Heart left ventricle (tissue), 16 donors: ENCODE measurements at places on chromosomes 5 and 9. TPM values are rescaled to one million over a fixed set of nuclear protein-coding genes. Genes with fewer than 3 reads are reported as not detected.

PGM5 gene
- total RNA-seq, result 191 TPM

TRIM14 gene
- total RNA-seq, result 20.8 TPM

- no peak for DNase-seq
Measured at GRCh38 chr5:178123094-178123965, 7.5 kb upstream of the RMND5B start.

GDNF gene
- total RNA-seq, result 0.12 TPM

ACTBL2 gene
- not detected for total RNA-seq

DNA sequence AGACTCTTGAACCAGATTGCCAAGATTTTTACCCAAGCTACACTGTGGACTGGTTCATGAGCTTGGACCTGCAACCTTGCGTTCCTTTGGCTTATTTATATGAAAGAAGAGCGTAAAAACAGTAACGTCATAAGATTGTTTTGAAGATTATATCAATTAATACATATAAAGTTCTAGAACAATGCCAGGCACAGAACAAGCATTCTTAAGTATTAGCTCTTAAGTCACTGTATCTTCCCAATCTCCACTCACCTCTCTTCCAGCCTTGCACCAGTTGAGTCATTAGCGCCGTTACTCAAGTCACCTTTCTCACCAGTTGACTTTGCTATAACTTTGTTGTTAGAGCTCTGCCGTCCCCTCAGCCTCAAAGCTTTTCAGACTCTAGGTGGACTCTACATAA, 415.7 kb downstream of the PLK2 start:
- no peak for DNase-seq

- DNase-seq, result no peak
Measured at GRCh38 chr5:130151239-130151638, 247.0 kb downstream of the CHSY3 start.

DNA sequence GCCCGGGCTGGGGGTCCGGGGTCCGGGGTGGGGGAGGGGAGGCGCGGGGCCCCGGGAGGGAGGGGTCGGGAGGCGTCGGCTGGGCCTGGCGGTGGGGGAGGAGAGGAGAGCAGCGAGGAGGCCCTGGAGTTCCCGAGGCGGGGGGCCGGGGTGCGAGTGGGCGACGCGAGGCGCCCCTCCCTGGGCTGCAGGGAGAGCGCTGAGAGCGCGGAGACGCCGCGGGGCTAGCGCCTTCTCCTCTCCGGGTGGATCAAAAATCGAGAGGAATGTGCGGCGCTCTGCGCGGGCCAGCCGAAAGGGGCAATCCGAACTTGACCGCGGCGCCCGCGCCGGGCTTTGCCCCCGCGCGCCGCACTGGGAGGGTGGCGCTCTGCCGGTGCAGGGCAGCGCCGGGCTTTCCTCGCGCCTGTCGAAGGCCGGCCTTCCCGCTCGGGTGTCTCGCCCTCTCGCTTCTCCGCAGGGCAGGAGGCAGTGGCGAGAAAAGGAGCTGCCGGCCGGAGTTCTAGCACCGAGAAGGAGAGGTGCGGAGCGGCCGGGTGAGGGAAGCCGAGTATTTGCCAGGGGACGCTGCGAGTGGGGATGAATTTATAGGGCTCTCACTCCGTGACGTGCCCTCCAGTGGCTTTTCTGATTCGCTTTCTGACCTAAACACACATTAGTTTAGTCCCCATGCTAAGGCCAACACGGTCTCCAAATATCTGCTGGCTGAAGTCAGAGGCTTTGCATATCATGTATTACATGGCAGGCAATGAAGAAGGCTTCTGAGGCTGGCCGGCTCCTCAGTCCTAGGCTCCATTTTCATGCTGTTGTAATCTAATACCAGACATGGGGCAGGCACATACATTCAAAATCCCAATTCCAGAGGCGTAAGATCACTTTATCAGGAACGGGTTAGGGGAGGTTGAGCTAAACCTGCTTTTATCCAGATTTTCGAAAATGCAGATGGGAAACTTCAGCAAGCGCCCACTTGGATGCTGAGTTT, 503 bp upstream of the GDNF start:
- no peak for DNase-seq

FAM53C gene
- 33.2 TPM for total RNA-seq

TARS1 gene
- total RNA-seq, result 65.7 TPM

- no peak for DNase-seq
Measured at GRCh38 chr5:174895360-174895759, 171.0 kb downstream of the MSX2 start.

KCNV2 gene
- not detected for total RNA-seq

DNA sequence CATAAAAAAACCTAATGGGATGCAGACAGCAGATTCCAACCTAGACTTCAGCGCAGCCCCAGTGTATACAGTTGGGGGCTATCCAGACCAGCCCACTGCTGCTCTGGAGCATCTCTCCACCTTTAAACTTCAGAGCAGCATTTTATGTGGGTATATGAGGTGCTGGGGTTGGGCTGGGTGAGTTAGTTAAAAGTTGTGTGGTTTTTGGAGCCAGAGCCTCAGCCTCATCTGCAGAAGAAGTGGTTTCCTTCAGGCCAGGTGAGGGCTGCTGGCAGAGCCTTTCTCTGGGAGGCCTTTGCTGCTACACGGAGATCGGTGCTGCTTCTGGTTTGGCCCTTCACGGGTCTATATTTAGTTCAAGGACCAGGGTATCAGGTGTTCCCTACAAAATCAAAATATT, 228.3 kb downstream of the PDZD2 start:
- DNase-seq, result no peak

DNA sequence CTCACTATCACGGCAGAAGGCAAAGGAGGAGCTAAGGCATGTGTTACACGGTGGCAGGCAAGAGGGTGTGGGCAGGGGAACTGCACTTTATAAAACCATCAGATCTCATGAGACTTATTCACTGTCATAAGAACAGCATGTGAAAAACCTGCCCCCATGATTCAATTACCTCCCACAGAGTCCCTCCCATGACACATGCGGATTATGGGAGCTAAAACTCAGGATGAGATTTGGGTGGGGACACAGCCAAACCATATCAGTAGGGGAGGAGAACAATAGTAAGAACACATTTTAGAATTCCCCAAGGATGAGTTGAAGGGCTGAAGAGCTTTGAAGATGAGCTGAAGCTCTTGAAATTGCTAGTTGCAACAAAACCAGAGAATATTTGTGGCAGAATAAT, 287.9 kb downstream of the SMARCA2 start:
- DNase-seq, result no peak

DNA sequence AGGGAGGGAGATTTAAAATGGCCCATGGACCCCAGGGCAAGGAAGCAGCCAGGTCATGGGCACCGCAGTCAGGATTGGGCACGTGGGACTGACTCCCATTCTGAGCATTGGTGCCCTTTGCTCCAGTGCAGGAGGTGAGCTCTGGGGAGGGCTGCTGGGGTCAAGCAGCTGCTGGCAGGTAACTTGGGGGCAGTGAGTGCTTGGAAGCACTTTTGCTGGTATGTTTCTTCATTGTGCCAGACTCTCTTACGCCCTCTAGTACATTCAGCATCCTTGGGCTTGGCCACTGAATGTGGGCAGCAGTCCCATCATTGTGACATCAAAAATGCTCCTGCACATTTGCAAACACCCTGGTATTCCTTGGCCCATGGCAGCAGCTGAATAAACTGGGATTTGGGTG, 32.7 kb downstream of the PRRC2B start:
- no peak for DNase-seq

- DNase-seq, result no peak
Measured at GRCh38 chr9:99785010-99785590, 36.6 kb upstream of the NR4A3 start.

ADAMTS16 gene
- total RNA-seq, result not detected

- no peak for DNase-seq
Measured at GRCh38 chr5:141657937-141658545, 6.8 kb upstream of the FCHSD1 start.

ACOT12 gene
- not detected for total RNA-seq

- DNase-seq, result no peak
Measured at GRCh38 chr9:126049088-126049487, 277.5 kb upstream of the MVB12B start.

DNA sequence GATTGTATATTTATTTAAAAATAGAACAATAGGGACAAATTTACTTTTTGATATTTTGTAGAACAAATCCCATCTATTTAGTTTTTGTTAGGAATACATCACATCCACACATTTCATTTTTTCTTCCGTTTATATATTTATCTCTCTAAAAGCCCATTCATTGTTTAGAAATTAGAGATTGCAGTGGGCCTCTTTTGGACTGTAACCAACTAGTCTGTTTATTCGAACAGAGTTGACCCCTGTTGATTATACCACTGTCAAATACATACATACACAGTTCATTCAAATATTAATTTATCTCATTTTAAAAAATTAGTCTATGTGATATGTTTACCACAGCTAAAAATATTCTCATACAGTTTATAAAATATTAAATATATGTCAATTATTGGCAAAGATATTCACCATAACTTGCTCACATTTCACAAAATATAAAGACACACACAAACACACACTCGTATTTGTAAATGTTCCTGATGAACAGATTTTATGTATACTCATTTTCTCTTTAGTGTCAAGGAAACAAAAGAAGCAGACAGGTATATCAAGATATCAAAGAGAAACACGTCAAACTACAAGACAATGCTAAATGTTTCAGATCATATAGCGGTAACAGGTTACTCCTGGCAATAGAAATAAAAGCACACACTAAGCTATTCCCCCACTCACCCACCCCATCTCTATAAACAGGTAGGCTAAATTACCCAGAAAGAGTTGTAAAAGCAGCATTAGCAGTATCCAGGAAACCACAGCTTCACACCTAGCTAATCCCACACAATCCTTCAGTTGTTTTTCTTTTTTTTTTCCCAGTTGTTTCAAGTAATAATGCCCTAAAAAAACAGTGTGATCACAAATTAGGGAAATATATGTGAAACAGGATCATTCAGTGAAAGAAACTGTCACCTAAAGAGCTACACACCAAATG, 283.9 kb downstream of the ADAMTS6 start:
- DNase-seq, result no peak

NME5 gene
- 5.1 TPM for total RNA-seq

DNA sequence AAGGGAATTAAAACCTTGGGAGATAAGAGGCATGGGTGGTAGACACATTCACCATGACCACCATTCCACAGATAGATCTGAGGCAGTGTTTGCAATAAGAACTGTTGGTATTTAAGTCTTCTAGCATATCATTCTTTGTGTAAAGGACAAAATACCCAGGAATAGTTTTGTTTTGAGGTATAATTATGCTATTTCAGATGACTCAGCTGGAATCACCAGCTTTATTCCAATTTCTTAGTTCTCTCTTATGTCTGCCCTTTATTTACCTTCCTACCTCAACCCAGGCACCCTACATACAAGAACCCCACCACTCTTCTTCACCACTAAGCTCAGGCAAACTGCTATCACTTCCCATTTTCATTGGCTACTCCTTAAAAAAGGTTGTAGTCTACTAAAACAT, 94.7 kb upstream of the TRIO start:
- DNase-seq, result no peak
